ENCODE measurements at places on chromosomes 3 and 15.
A peak's percentile ranks its signal among the peaks of the same experiment; 100 is the strongest.

DNA sequence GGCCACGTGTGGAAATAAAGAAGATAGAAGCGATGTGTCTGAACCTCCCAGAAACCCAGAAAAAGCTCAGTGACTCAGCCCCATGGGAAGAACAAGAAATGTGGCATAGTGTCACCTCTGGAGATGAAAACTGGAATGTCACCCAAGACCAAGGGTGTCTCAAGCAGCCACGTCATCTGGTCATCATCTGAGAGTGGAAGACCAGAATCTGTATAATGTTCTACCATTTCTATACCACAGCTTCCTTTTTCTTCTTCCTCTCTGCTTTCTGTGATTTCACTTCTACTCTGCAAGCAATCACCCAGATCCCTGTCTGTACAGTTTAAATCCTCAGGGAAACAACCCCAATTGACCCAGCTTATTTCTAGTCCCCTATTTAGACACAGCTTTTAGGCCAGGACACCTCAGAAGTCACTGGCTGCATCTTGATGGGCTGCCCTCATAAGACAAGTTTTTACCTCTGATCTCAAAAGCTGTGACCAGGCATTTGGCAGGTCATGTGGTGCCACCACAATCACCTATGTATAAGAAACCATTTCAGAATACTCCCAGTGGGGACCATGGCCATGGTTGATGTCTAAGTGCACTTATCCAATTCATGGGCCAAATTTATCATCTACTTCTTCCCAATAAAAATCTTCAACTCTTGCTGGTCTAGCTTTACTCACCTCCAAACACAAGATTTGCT lies 278.5 kb upstream of the UMPS start:
- peaks cover 1% of the 10 kb centered on the region for H3K4me1 ChIP-seq
- no peaks in the 10 kb centered on the region for H3K36me3 ChIP-seq
- H3K27me3 ChIP-seq, result no peaks in the 10 kb centered on the region
- no peak overlapping the region for H3K4me3 ChIP-seq
- no peak overlapping the region for H3K27ac ChIP-seq

DNA sequence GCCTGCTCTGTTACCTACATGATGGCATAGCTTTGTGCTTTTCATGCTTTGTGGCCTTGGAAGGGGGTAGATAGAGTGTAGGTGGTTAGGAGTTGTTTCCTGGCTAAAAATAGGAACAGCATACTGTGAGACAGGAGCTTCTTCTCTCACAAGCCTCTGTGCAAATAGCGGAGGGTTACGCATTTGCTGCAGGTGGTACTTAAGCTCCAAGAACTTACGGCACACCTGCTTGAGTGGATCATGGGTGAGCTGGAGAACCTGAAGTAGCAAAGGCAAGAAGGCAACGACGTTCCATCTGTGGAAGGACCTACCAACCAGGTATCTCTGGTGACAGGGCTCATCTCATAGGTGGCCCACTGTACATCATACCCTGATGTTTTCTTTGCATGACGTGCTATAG lies 66.0 kb downstream of the ST6GAL1 start:
- no peaks in the 10 kb centered on the region for H3K36me3 ChIP-seq
- DNase-seq, result no peak
- no peaks in the 10 kb centered on the region for H3K27me3 ChIP-seq
- H3K27ac ChIP-seq, result no peak overlapping the region
- no peak overlapping the region for H3K4me3 ChIP-seq
- peaks cover 5% of the 10 kb centered on the region for H3K4me1 ChIP-seq

DNA sequence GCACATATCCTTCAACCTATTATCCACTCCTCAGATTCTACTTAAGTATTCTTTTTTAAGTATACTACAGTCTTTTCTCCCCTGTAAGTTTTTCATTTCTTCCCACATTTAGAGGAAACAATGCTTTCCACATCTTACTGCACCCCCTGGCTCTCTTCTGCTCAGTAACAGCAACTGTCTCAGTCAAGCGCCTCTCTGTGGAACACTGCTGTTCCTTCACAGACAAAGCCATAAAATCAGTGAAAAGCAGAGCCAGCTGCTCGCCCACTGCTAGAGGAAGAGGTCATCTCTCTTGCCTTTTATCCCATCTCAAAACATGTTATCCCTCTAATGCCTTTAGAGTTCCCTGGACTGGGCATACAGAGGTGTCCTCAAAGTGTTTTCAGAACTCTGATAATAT lies 24.8 kb downstream of the SERP1 start:
- no peaks in the 10 kb centered on the region for H3K4me1 ChIP-seq
- no peak overlapping the region for H3K27ac ChIP-seq
- H3K27me3 ChIP-seq, result no peaks in the 10 kb centered on the region
- no peak overlapping the region for H3K4me3 ChIP-seq
- DNase-seq, result no peak

DNA sequence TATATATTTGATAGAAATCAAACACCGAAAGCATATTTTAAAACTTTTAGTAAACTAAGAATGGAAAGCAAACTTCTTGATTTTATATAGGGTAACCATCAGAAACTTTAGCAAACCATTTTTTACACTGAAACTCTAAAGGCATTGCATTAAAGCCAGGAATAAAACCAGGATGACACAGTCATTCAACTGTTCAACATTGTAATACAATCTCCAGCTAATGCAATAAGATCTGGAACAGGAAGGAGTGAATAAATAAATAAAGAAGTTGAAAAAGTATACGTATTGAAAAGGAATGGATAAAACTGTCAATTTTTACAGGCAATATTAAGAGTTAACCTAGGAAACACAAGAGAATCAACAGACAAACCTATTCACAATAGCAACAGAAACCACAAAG lies 181.9 kb upstream of the TTC14 start:
- no peak overlapping the region for H3K4me3 ChIP-seq
- no peaks in the 10 kb centered on the region for H3K27me3 ChIP-seq
- H3K27ac ChIP-seq, result no peak overlapping the region
- DNase-seq, result no peak
- H3K4me1 ChIP-seq, result no peaks in the 10 kb centered on the region

- H3K27ac ChIP-seq, result no peak overlapping the region
- no peak overlapping the region for H3K4me3 ChIP-seq
- peaks cover 4% of the 10 kb centered on the region for H3K4me1 ChIP-seq
- no peaks in the 10 kb centered on the region for H3K36me3 ChIP-seq
- no peak for DNase-seq
Measured at GRCh38 chr15:96703091-96703490, 372.6 kb downstream of the NR2F2 start.

- H3K27me3 ChIP-seq, result no peaks in the 10 kb centered on the region
- no peak for DNase-seq
- no peak overlapping the region for H3K27ac ChIP-seq
- H3K4me1 ChIP-seq, result no peaks in the 10 kb centered on the region
- no peak overlapping the region for H3K4me3 ChIP-seq
- no peaks in the 10 kb centered on the region for H3K36me3 ChIP-seq
Measured at GRCh38 chr3:64741341-64741740, 53.5 kb upstream of the ADAMTS9 start.

GRCh38 chr3:29280404-29281093 lies at the start of gene RBMS3:
Gene RBMS3 (plus strand): TSS chr3:29281071.
- no peak within 1 kb of the TSS for H3K27ac ChIP-seq
- no peaks in the 10 kb centered on the region for H3K27me3 ChIP-seq
- H3K4me1 ChIP-seq, result peaks cover 2% of the 10 kb centered on the region
- peak within 1 kb of the TSS; percentile 3 for H3K4me3 ChIP-seq
- peak; percentile 33 for DNase-seq

GRCh38 chr3:105999856-106000255 lies 131.0 kb upstream of the CBLB start:
- H3K4me3 ChIP-seq, result no peak overlapping the region
- no peaks in the 10 kb centered on the region for H3K36me3 ChIP-seq
- H3K4me1 ChIP-seq, result no peaks in the 10 kb centered on the region
- no peak for DNase-seq
- H3K27ac ChIP-seq, result no peak overlapping the region

GRCh38 chr3:143103652-143104051 lies 15.9 kb upstream of the CHST2 start:
- H3K4me1 ChIP-seq, result no peaks in the 10 kb centered on the region
- no peaks in the 10 kb centered on the region for H3K27me3 ChIP-seq
- H3K4me3 ChIP-seq, result no peak overlapping the region
- no peak for DNase-seq

DNA sequence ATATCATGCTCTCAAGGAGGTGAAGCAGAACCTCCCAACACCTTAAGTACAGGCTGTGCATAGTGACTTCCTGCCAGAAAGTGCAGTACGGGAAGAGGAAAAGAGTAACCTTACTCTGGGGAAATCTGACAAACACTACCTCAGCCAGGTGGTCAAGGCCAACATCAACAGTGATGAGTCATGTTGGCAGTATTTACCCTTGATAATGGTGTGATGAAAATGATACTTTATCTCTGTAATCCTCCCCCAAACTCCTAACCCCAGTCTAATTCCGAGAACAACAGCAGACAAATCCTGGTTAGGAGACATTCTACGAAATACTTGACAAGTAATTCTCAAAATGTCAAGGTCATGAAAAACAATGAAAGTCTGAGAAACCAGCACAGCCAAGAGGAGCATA lies 26.5 kb downstream of the ANKDD1A start:
- no peaks in the 10 kb centered on the region for H3K4me1 ChIP-seq
- peaks cover 2% of the 10 kb centered on the region for H3K36me3 ChIP-seq

- DNase-seq, result no peak
- H3K27ac ChIP-seq, result no peak overlapping the region
- no peaks in the 10 kb centered on the region for H3K36me3 ChIP-seq
- H3K4me1 ChIP-seq, result no peaks in the 10 kb centered on the region
- H3K4me3 ChIP-seq, result no peak overlapping the region
Measured at GRCh38 chr3:119333773-119334509, 39.8 kb downstream of the ARHGAP31 start.

DNA sequence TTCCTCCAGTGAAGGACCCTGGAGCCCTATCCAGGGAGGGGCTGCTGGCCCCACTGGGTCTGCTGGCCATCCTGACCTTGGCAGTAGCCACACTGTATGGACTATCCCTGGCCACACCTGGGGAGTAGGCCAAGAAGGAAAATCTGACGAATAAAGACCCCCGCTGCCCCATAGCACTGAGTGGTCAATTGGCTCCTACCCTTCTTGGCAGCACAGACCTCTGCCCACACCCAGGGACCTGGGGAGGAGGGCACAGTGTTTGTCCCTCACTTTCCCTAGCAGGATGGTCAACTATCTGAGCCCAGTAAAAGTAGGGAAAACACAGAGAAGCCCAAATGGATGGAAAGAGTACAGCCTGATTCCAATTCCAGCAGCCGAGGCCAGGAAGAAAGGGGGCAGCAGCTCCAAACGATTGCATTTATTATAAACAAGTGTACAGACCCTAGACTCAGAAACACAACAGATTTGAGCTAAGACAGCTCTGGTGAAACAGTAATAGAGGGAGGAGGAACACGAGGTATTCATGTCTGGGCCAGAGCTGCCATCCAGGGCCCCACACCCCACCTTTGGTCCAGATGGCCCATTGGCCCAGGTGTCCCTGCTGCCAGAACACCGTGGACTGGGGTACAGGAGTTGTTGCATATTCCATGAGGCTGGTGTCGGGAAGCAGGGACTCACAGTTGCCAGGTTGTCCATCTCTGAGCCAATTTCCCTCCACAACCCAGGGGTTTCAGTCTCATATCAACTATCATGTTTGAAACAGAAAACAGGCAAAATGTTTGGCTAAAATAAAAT lies 21.1 kb downstream of the ATRIP start:
- peaks cover 7% of the 10 kb centered on the region for H3K4me1 ChIP-seq
- DNase-seq, result no peak
- H3K36me3 ChIP-seq, result peaks cover 28% of the 10 kb centered on the region
- no peak overlapping the region for H3K4me3 ChIP-seq
- no peaks in the 10 kb centered on the region for H3K27me3 ChIP-seq

GRCh38 chr3:72120806-72121778 lies 336.1 kb upstream of the PROK2 start:
- no peaks in the 10 kb centered on the region for H3K36me3 ChIP-seq
- H3K4me3 ChIP-seq, result no peak overlapping the region
- H3K4me1 ChIP-seq, result no peaks in the 10 kb centered on the region
- no peaks in the 10 kb centered on the region for H3K27me3 ChIP-seq
- no peak for DNase-seq

DNA sequence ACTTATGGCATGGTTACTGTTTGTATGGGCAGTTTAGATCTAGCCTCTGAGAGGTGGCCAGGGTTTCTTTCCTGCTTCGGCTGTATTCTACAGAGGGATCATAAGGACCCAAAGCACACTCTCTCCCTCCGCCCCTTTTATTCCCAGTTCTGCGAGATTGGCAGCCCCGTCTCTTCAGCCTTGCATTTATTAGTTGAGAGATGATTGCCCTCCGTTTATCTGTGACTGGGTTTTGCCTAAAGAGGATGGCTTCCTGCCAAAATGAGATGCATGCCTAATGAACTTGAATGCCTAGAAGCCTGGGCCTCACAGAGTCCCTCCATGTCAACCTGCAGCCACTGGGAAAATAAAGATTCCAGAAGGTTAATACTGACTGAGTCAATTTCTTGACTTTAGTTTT lies 97.1 kb upstream of the CHL1 start:
- H3K27ac ChIP-seq, result no peak overlapping the region
- no peak overlapping the region for H3K4me3 ChIP-seq
- DNase-seq, result no peak
- no peaks in the 10 kb centered on the region for H3K4me1 ChIP-seq

DNA sequence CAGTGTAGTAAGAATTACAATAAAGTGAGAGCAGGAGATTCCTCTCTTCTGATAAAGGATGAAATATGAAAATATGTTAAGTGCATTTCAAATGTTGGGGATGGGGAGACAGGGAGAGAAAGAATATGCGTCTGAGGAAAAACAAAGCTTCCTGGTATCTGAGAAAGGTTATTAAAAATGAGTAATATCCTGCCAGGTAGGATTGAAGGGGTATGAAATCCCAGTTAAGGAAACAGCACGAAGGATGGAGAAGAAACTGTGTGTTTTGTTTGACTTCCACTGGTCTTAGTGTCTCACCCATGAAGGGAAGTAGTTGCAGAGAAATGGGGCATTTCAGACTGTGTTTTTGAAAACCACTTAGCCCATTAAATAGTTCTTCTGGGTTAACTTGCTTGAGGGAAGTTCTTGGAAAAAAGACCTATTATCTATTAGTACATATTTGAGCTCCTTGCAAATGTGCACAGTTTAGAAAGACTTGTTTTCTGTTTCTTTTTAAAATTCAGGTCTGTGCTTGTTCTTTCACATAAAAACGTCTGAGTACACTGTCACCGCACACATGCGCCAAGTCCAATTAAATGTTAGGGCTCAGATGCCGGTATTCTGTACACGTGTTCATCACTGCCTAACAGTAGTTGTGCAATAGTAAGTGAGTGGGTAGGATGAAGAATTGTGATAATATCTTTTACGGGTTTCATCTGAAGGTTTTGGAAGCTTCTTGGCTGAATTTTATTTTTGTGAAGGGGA lies 196.1 kb upstream of the P2RY1 start:
- no peaks in the 10 kb centered on the region for H3K36me3 ChIP-seq
- no peak overlapping the region for H3K27ac ChIP-seq
- H3K4me1 ChIP-seq, result no peaks in the 10 kb centered on the region
- no peaks in the 10 kb centered on the region for H3K27me3 ChIP-seq
- DNase-seq, result no peak
- H3K4me3 ChIP-seq, result no peak overlapping the region

GRCh38 chr15:98727115-98728040 lies 79.0 kb downstream of the IGF1R start:
- DNase-seq, result no peak
- H3K27me3 ChIP-seq, result no peaks in the 10 kb centered on the region

GRCh38 chr15:63059573-63060216 lies 17.1 kb downstream of the TPM1 start:
- H3K4me1 ChIP-seq, result no peaks in the 10 kb centered on the region
- DNase-seq, result no peak
- H3K27ac ChIP-seq, result no peak overlapping the region
- no peak overlapping the region for H3K4me3 ChIP-seq

- no peaks in the 10 kb centered on the region for H3K4me1 ChIP-seq
- H3K4me3 ChIP-seq, result no peak overlapping the region
- no peak for DNase-seq
- no peaks in the 10 kb centered on the region for H3K36me3 ChIP-seq
- H3K27ac ChIP-seq, result no peak overlapping the region
Measured at GRCh38 chr3:196707566-196707965, 4.5 kb downstream of the CEP19 start.
